ENCODE measurements at places on chromosomes 4 and X.

GRCh38 chr4:97517939-97518338 lies 625.3 kb downstream of the STPG2 start:
- DNase-seq, result no peak

- DNase-seq, result no peak
These were observed 102.5 kb upstream of the NDST4 start for GRCh38 chr4:115215935-115216334.

DNA sequence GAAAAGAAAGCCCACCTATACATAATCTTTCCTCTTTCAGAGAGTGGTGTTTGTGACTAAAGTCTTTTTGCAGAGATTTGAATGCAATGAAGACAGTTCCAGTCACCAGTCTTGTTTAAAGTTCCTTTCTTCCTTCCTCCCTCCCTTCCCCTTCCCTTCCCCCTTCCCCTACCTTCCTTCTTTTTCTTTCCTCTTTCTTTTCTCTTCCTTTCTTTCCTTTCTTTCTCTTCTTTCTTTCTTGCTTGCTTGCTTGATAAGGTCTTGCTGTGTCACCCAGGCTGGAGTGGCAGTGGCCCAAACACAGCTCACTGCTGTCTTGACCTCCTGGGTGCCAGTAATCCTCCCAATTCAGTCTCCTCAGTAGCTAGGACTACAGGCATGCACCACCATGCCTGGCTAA lies 19.0 kb upstream of the ASB5 start:
- DNase-seq, result no peak

- no peak for DNase-seq
These were observed 888 bp downstream of the RAB28 start for GRCh38 chr4:13483136-13483767.

DNA sequence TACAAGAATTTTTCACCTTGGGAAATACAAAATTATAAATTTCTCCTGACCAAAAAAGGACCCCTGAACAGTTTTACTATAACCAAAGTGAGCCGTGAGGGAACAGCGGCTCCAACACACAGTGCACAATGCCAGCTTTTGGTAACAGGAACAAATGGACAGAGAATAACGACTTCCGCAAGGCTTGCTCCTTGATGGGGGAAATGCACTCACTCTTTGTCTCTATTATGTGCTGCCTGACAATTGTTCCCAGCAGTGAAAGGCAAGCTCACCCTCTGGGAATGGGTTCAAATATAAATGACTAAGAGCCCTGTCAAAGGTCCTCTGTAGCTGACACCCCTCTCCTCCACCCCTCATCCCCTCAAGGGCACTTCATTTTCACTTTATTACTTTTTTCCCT lies 325.8 kb upstream of the GALNT7 start:
- no peak for DNase-seq

GRCh38 chrX:119753639-119754257 lies 4.6 kb upstream of the SOWAHD start:
- DNase-seq, result no peak

GRCh38 chrX:50188859-50189600 lies 11.8 kb downstream of the AKAP4 start:
- no peak for DNase-seq

- no peak for DNase-seq
These were observed 529.7 kb upstream of the BOD1L1 start for GRCh38 chr4:14157262-14157661.

DNA sequence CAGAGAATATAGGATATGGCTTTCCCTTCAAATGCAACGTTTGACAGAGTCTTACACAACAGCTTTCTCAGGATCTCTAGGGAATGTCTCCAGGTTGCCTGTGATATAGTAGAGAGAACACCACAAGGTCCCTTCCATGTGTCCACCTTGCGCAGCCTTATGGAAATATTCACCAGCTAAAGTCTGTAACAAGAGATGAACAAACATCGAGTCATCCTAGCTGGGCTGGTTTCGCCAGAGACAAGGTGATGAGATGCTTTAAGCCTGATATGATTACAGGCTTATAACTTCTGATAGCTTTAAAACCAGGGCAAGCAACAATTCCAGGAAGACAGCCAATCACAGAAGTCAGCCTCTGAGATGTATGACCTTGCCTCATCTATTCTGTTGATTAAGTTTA lies 83.8 kb downstream of the SEL1L3 start:
- no peak for DNase-seq

- no peak for DNase-seq
These were observed 55.3 kb downstream of the FHDC1 start for GRCh38 chr4:152991398-152991797.

- no peak for DNase-seq
These were observed 2.7 kb downstream of the EXOC1L start for GRCh38 chr4:55822329-55822728.

DNA sequence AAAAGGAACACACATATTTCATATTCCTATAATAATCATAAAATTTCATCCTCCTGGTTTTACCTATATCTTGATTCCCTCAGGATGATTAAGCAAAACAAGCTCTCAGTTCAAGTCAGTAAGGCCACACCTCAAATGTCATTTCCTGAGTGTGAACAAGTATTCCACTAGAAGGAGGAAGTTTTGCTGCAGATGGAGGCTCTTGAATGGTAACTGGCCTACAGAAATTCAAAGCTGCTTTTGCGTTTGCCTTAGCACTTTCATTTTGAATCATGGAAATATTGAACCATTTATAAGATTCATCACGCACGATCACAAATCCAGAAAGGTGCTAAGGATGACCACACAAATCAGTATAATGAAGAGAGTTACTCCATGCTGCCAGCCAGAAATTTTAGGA lies 254.4 kb upstream of the CXXC4 start:
- DNase-seq, result no peak

DNA sequence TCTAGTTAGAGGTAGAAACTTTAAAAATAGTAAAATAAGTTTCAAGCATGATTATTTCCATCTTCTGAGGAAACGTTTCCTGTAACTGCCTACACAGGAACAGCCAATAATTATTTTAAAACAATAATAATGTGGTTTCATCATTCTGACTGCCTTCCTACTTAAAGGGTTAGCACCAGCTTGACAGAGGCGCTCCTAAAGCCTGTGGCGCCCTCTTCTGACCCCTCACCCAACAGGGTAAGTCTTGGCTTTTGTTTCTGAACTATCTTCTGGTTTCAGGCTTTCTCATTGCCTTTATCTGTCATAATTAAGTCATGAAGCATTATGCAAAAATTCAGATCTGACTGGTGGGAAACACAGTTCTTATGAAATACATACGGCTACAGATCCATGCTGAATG lies 96.7 kb downstream of the ITM2A start:
- DNase-seq, result no peak

DNA sequence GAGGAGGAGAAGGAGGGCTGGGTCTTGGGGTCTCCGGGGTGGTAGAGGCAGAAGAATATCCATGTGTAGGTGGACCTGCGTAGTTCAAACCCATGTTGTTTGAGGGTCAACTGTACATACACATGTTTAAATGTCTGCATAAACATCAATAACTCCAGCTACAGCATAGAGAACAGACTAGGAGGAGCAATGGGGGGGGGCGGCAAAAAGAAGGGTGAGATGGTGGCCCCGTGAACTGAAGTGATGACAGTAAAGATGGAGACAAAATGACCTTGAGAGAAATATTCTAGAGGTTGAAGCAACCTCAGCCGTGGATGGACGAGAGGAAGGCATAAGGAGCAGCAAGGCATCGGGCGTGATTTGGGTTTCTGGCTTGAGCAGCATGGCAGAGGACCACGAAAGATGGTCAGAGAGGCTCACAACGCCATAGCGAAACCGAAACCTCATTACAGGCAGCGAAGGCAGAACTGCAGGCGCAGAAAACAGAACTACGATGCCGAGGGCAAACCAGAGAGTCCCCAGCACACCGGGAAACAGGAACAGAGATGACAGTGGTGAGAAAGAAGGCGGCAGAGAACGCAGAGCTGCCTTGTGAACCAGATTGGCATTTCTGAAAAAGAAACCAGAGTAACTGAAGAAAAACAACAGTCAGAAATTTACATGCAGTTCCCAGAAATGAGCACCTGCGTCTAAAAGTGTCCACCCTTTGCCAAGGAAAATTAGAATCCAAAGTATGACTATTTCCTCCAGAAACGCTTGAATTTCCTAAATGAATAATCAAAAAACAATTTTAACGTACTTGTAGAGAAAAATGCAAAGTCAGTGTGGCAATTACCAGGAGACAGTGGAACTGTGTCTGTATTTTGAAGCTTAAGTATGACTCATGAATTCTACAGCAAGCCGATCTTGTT lies 50.3 kb upstream of the ENPP6 start:
- no peak for DNase-seq

DNA sequence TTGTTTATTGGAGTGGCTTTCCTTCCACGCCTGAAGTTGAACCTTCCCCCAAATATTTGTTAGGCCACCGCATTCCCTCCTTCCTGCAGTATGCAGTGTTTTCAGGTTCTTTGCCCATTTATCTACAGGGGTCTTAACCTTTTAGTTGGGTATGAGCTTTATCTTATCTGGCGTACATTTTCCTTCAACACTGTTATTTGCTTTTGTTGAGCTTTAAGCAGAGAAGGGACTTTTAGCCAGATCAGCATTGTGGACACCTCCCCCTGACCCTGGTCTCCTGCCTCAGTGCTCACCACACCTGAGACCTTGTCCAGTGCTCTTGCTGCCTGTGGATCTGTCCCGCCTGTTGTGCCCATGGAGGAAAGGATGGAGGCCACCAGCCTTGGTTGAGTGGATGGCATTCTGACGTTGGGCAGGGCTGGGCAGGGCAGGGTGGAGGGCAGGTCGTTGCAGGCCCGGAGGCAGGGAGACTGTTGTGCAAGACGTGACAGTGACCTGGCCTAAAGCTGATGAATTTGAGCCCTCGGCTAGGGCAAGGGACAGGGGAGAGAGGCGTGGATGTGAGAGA lies 998 bp upstream of the DUSP9 start:
- DNase-seq, result no peak

DNA sequence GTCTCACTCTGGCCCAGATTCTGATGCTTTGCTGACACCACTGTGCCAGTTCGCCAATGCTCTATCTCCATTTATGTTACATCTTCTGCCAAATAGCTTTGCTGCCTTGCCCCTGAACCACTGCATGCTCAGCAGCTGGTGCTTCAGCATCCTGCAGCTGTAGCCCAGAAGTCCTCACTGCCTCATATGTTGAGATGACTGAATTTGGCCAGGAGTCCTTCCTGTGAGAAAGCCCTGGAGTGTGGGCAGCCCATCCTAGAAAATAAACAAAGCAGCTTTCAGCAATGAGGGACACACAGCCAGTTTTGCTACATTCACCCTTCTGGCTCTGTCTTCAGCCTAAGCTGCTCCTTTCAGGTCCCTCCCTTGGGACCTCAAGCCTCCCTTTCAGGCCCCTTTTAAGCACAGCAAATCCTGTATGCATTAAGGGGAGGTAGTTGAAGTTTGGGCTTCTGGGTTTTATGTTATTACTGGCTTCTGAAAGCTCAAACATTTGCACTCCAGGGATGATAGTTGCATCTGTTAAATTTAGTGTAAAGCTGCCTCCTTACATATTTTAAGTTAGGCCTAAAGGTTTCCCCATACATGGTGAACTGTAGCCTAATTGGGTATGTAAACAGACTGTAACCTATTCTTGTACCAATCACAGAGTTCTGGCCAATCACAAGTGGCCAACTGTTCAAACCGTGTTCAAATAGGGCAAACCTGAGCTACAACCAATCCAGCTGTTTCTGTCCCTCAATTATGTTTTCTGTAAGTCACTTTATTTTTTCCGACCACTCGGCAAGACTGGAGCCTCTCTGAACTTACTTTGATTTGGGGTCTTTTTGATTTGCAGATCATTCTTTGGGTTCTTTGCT lies 2.1 kb upstream of the TMEM165 start:
- no peak for DNase-seq

- no peak for DNase-seq
These were observed 91.4 kb downstream of the ARSJ start for GRCh38 chr4:113888006-113888405.

DNA sequence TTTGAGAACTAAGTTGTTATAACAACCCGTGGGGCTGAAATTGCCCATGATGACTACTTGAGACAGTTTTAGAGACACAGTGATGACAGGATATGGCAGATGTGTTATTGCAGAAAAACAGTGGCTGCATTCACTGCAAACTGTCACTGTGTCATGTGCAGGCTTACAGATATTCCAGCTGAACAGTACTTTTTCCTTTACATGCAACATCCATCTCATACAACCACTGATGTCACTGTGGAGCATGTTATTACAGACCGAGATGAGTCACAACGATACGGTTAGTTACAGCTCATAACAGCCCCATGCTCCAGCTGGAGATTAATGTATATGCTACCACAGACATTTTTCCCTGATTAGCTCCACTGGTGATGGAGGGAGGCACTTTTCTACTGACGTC lies 207.4 kb downstream of the TMA16 start:
- no peak for DNase-seq

- DNase-seq, result no peak
These were observed 39.6 kb upstream of the GPR78 start for GRCh38 chr4:8540586-8540985.

GRCh38 chrX:103092942-103093341 lies at the start of gene NXF3:
Gene NXF3, minus strand, starts transcription at chrX:103093143. Its CDS starts 120 bp downstream, at chrX:103093023.
- no peak for DNase-seq

GRCh38 chrX:68665502-68665901 lies 18.0 kb downstream of the STARD8 start:
- no peak for DNase-seq

GRCh38 chr4:73528171-73528570 lies 46.6 kb downstream of the AFM start:
- DNase-seq, result no peak

GRCh38 chr4:25847329-25847728 lies 15.5 kb downstream of the SEL1L3 start:
- no peak for DNase-seq

DNA sequence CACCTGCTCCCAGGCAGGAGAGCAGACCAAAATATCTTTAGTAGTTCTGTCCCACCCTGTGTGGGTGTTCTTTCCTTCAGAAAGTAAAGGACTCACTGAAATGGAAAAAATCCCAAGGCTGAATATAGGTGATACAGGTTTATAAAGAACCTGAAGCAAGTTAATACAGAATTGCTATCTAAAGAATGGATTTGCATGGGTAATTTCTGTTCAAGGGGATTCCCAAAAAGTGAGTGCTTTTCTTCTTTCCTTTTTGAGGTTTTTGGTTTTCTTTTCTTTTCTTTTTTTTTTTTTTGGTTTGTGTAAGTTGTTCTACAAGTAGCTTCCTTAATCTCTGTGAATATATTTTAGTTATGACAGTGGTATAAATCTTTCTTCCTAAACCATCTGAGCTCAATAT lies 560.7 kb upstream of the BOD1L1 start:
- no peak for DNase-seq

DNA sequence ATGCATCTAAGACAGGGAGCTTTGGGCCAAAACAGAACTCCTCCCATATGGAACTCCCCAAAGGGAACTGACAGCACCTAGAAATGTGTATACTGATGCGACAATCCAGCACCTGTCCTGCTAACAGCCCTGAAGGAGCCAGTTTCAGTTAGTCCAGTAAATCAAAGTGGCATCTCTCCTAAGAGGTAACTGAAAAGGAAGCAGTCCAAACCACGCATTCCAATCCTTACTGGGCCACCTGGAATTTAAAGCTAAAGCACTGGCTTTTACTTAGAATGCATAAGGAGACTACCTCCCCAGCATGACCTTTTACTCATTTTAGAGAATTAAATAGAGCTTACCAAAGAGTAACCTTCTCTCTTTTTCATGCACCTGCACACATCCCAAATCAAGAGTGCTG lies 586.8 kb upstream of the PITX2 start:
- DNase-seq, result no peak

GRCh38 chr4:4735136-4735750 lies 124.2 kb upstream of the MSX1 start:
- DNase-seq, result no peak

- DNase-seq, result no peak
These were observed 340.0 kb downstream of the DCAF12L2 start for GRCh38 chrX:125826080-125826479.

GRCh38 chrX:79081895-79082512 lies 62.5 kb upstream of the GPR174 start:
- DNase-seq, result no peak
